ENCODE measurements at places on chromosomes 7 and 10. TPM values are rescaled to one million over a fixed set of nuclear protein-coding genes. Genes with fewer than 3 reads are reported as not detected.

NKX1-2 gene
- polyA plus RNA-seq, result 0.06 TPM

TFEC gene
- 128 TPM for polyA plus RNA-seq

KIAA1217 gene
- polyA plus RNA-seq, result 55.1 TPM

TMEM236 gene
- polyA plus RNA-seq, result 53.0 TPM

DYDC2 gene
- not detected for polyA plus RNA-seq

DNA sequence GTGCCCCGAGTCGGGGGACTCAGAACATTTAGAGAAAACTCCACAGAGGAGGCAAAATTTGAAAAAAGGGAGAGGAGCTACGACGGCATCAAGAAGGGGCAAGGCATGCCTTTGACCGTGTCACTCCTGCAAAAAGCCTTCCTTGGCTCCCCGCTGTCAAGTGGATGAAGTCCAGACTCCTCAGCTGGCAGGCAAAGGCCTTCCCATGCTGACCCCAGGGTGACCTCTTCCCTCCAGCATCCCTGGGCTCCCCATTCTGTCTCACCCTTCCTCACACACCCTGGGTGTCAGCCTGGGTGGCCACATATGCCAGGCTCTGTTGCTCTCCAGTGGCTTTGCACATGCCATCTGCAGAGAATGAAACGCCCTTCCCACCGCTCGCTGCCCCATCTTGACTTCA, 88.4 kb upstream of the ZMIZ1 start:
- H3K36me3 ChIP-seq, result no peaks in the 10 kb centered on the region
- no peaks in the 10 kb centered on the region for H3K27me3 ChIP-seq
- H3K27ac ChIP-seq, result no peak overlapping the region
- no peaks in the 10 kb centered on the region for H3K4me1 ChIP-seq

Data from small intestine (tissue), 16 donors.